ENCODE measurements at places on chromosomes 6 and 20. TPM values are rescaled to one million over a fixed set of nuclear protein-coding genes. Genes with fewer than 3 reads are reported as not detected.

Gene LAMP5
- total RNA-seq, result not detected

DNA sequence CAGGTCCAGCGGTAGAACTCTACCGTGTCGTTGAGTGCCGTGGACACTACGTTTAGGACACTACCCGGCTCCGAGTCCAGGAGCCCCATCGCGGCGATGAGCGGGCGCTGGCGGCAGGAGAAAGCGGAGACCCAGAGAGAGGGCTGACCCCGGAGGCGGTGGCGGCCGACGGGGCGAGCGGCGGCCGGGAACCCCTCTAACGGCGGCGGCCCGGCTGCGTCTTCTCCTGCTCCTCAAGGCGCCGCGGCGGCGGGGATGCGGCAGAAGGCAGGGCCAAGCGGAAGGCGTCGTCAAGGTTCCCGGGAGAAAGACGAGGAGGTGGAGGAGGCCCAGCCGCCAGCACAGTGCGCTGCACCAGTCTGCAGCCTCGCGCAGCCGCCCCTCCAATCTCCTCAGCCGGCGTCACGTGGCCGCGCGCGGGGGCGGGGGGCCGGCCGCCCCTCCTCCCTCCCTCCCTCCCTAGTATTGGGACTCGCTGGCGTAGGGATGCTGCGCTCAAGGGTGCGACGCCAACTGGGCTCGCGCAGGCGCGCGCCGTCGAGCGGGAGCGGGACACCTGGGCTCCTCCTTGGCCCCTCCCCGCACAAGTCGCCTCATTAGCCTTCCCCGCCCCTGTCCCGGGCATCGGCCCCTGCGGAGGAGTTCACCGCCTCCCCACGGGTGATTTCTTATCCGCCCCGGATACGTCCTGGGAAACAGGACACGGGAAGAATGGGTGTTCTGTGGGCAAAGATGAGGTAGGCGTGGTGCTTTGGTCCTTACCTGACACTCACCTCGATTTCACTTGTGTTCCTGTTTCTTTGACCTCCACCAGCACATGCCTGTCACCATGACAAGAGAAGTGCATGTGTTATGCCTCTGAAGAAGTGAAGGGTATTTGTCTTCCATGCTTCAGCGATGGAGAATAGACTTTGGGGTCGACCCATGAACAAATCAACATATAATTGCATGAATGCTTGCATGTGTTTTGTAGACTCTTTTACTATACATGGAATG lies at the start of gene ELOVL4:
Gene ELOVL4, minus strand, starts transcription at position 363 of the 996 bp plus-strand sequence. Its CDS starts 274 bp downstream, at position 89.
- peak; percentile 92 for ATAC-seq

Gene HFE
- 4.7 TPM for total RNA-seq

Gene NKX2-4
- not detected for total RNA-seq

GRCh38 chr6:135902756-135903331 lies 51.3 kb downstream of the PDE7B start:
- ATAC-seq, result no peak

GRCh38 chr6:72861059-72861458 lies 239.2 kb downstream of the KCNQ5 start:
- ATAC-seq, result no peak

- no peak for ATAC-seq
Observed at GRCh38 chr20:57576617-57577550, 16.0 kb downstream of the PCK1 start.

DNA sequence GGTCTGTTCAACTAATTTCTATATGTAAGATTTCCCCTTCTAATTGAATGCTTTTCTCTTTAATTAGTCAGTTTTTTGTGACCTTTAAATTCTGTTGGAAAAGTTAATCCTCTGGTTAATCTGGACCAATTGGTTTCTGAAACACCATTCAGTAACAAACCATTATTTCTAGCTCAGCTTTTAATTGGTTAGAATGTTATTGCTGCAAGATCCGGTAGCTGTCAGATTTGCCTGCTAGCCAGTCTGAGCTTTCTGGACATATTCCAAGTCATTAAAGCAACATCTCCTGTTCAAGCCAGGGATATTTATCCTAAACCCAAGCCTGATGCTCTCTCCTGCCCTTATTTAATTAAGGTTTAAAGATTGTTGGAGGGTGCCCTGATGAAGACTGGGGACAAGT lies 55.1 kb upstream of the FBXL4 start:
- no peak for ATAC-seq

DNA sequence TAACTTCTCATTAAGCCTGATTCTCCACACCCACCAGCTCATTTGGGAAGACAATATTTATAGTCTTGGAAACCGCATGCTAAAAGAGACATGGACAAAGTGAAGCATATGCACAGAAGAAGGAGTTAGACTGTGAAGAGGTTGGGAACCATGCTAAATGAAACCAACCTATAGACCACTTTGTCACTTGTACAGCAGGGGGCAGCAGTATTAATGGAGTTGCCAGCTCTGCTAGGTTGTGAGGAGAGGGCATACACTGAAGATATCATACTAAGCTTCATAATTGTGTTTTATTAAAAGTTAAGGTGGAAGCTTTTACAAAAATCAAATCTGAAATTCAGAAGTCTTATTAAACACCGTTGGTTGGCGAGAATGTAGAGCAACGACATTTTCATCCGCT lies 38.3 kb upstream of the HMGCLL1 start:
- ATAC-seq, result peak; percentile 46

DNA sequence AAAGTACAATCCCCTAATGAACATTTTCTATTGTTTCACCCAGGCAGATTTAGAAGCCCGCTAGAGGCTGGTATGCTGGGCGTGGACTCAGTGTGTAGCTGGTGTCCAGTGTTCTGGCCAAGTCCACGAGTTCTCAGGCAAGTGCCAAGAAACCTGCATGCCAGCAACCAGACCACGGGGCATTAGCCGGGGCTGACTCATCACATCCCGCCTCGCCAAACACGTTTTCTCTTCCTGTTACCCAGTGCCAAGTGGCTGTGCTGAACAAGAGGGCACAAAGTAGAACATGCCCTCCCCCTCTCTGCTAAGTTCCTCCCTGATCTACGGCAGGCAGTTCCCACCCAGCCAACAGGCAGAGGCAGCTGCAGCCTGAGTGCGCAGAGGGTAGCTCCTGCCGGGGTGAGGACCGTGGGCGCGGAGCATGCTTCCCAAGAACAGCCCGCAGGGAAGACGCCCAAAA lies 29.6 kb downstream of the RAMACL start:
- peak; percentile 96 for ATAC-seq

DNA sequence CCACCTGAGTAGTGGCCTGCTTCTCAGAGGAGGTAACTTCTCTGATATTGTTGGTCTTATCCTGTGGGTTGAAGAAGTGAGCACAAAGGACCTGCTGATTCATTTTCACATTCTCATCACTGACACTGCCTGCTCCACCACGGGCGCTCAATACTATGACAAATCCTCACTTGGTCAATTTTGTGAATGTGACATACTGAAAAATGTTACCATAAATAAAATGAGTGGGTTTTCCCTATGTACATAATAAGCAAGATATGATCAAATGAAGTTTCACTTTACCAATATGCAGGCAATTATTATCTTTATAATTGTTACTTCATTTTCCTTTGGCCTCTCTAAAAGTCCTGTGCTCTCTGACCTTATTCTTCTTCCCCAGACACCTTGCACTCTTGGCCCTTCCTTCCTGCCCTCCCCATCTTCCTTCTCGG lies 71.5 kb upstream of the RIPOR2 start:
- ATAC-seq, result peak; percentile 14

- no peak for ATAC-seq
Observed at GRCh38 chr6:99241905-99242534, 107.5 kb downstream of the FAXC start.

Gene EFHC1
- total RNA-seq, result 10.8 TPM

Gene TPD52L2
- 90.6 TPM for total RNA-seq

Gene BPIFA1
- total RNA-seq, result not detected

GRCh38 chr6:122102026-122102425 lies 297.4 kb upstream of the HSF2 start:
- no peak for ATAC-seq

Gene PLCB4
- total RNA-seq, result 1.1 TPM

DNA sequence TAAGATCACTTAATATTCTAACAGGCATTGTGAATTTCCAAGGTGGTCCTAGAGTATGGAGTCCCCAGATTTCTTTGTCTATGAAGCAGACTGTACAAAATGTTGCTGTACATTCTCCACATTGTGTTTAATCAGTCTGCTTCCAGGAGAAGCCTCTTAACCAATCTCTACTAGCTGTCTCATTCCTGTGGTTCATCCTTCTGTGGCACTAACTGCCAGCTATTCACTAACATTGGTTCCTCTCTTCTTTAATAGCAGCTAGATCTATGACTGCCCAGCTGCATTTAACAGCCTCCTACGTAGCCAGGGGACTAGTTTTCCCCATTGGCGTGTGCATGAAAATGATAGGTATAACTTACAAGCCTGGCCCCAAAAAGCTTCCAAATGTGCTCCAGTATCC lies 395.4 kb downstream of the SAMD5 start:
- no peak for ATAC-seq

DNA sequence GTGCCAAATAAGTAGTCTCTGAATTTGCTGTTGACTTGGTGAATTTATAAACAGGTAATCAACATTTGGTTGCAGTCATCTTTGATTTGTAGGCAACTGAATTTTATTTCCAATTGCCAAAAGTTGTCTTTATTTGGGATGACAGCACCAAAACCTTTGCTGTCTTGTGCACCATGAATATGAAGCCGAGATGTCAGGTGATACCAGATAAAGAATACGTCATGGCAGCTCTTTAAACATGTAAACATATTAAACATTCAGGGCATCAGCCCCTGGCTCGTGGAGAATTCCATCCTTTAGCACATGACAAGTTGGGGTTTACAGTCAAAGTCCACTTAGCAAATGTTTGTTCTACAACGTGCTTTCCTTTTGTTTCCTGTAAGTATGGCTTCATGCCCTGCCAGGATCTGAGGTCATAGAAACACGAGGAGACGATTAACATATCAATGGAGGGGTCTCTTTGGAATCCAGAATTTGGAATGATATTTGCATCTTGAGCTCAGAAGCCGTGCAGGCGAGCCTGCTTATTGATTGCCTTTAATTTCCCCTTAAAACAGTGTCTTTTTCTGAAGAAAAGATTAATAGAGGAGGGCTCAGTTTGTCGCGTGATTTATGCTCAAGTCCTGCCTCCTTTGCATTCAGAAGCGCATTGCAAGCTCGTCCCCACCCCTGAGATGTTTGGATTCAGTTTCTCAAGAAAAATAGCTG lies 170.2 kb upstream of the ZNF217 start:
- no peak for ATAC-seq

DNA sequence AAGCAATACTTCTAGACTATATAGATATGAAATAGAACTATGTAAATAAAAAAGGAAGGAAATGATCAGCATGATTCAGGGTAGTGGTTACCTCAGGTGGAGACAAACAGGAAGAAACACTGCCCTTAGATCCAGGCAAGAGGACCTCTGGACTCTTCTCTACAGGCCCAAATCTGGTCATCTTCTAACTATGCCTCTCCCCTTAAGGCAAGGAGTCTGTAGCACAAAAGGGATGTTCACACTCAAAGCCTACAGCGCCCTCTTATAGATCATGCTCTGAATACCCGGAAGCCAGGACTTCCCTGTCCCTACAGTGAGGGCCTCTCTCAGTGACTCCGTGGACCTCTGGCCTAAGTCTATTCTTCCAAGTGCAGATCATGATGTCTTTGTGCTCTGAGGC lies 30.4 kb upstream of the HIVEP2 start:
- ATAC-seq, result no peak

DNA sequence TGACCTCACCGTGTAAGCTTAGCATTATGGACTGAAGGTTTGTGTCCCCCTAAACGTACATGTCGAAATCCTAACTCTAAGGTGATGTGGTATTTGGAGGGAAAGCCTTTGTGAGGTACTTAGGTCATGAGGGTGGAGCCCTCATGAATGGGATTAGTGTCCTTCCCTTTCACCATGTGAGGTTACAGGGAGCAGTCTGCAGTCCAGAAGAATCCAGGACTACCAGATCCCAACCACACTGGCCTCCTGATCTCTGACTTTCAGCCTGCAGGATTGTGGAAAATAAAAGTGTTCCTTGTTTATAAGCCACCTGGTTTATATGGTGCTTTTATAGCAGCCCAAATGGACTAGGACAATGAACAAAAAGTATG lies 73.4 kb downstream of the ZBTB2 start:
- ATAC-seq, result no peak

All from esophagus mucosa (tissue), 1 donor.